ENCODE measurements at places on chromosomes 5 and 9.
A peak's percentile ranks its signal among the peaks of the same experiment; 100 is the strongest.

- no peak for DNase-seq
Observed at GRCh38 chr9:134778841-134779411, 101.7 kb upstream of the FCN2 start.

DNA sequence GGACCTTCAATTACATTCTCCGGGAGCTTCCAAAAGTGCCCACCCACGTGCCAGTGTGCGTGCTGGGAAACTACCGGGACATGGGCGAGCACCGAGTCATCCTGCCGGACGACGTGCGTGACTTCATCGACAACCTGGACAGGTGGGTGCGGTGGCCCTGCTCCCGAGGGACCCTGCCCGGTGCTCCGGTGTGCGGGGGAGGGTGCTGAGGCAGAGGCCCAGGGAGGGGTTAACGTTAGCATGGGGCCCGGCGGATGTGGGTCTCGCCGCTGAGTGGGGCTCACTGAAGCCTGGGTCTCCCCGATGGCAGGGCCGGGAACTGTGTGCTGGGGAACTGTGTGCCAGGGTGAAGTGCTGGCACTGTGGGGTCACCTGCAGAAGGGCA is 10.6 kb upstream of the AJM1 start:
- no peak for DNase-seq

GRCh38 chr9:13264788-13265187 is 14.7 kb downstream of the MPDZ start:
- DNase-seq: no peak

DNA sequence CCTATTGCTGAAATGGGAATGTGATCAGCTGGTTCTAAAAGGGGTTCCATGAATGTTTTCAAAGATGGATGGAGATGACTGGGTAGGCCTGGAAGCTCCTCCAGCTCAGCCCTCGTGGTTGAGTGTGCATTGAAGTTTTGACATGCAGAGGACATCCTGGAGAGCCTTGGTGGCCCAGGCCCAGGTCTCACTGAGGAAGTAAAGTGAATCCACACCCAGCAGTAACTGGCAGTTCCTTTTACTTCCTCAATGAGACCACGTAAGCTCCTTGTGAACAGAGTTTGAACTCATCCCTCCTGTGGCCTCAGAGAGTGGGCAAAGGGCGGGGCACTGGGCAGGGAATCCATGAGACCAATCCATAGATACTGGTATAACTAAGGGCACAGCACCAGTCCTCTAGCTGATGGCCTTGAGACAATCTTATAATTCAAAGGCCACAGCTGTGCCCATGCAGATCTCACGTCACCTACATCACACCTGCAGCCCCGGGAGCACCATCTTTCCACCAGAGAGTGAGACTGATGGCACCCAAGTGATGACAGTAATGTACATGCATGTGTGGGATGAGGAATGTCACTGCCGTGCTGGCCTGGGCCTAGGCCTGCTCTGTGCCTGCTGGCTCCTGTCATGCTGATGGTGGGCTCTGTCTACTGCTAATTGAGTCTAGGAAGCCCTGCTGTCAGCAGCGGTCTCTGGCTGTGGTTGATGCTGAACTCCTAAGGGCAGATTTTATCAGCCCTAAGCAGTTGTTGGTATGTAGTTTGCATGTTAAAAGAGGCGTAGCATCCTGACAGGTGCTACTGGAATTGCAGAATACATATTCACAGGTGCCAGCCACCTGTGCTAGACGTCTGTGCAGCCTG is 257.8 kb downstream of the FSTL4 start:
- DNase-seq: no peak

GRCh38 chr9:7739595-7739994 is 60.0 kb downstream of the DMAC1 start:
- no peak for DNase-seq

DNA sequence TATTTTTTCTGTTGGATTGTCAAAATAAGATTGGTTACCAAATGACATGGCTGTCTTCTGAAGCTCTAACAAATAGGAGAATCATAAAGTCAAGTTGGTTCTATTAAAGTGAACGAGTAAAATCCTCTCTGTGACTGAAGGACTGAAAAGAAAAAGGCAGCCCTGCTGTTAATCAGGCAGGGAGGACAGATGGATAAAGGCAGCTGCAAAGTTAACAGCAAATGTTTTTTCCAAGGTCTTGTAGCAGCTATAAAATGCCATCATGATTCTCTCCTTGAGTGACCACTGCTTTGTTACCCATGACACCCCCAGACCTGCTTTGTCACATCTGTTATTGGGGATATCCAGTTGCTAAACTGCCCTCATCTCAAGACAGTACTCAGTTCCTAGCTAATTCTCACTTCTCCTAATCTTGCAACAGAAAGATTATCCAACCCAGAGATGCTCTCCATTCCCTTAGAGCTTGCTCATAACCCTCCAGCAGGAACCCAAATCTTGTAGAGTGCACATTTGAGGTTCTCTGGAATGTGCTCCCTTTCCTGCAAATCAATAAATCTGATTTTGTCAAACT is 89.7 kb upstream of the PARP8 start:
- no peak for DNase-seq

GRCh38 chr5:116646611-116647289 is 72.1 kb upstream of the SEMA6A start:
- no peak for DNase-seq

DNA sequence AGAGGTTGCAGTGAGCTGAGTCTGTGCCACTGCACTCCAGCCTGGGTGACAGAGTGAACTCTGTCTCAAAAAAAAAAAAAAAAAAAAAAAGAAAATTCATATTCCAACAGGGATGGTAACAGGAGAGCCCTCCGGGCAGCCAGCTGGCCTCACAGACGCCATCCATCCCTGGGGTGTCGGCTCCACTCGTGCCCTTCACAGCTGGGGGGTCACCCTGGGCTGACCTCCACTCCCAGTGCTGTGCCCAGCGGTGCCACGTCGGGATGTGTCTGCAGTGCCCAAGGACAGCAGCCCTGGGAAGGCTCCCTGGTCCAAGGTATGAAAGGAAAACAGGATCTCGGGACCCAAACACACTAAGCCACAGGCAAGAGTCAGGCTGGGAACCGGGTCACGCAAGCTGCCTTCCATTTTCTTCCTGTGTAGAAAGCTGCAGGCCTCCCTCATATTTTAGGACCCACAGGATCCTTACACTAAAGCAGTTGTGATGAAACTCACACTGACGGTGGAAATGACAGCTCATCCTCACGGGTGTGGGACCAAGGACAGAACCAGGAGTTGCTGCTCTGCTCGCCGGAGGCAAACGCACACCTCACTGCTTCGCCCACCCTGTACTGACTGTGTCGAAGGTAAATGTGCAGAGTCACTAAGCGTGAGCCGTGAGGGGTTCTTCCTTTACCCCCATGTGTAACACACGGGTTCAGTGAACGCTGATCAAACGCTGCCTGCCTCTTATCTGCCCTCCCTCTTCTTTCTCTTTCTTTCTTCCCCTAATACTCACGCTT is 5.3 kb downstream of the SLC12A7 start:
- peak; percentile 18 for DNase-seq

GRCh38 chr5:57174890-57175510 is 1.1 kb downstream of the GPBP1 start:
- no peak for DNase-seq

DNA sequence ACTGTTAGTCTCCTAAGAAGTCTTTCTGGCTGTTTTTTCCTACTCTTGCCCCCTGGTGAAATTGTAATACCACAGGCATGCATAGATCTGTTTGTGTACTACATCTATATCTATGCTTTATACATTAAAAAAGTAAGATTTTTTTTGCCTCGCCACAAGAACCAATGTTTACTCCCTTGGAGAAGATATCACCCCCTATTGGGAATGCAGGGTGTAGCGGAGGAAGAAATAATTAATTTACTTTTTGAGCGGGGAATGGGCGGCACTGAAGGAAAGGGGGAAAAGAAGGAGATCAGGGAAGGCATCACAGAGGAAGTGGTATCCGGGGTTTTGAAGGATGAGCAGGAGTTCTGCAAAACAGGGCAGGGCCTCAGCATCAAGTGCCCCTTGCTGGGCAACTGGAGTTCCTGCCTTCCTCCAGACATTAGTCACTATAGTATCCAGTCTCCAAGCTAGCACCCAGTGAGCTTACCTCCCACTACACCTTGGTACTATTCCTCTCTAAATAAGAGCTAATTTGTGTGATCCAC is 134.9 kb downstream of the GABBR2 start:
- no peak for DNase-seq

- DNase-seq: no peak
Observed at GRCh38 chr5:156802501-156802900, 47.6 kb upstream of the PPP1R2B start.

GRCh38 chr5:149437391-149438040 is 58.4 kb upstream of the IL17B start:
- DNase-seq: no peak

DNA sequence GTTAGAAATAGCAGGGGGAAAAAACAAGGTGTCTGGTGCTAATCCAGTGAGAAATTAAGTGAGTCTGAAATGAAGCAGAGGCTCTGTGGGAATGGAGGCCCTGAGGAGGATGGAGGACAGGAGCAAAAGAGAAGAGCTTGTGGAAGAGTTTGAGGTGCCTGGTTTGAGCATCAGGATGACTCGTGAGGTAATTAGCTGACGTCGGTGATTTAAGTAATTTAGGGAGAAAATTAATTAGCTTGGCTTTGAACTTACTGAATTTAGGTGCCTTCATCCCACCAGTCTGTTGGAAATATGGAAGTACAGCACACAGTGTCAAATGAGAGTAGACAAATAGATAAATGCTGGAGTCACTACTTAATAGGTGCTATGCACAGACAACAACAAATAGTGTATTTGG is 103.0 kb upstream of the CDH6 start:
- no peak for DNase-seq

- DNase-seq: no peak
Observed at GRCh38 chr9:68626526-68626925, 78.5 kb upstream of the PIP5K1B start.

- DNase-seq: no peak
Observed at GRCh38 chr9:138051586-138052321, 174.2 kb downstream of the CACNA1B start.

GRCh38 chr9:128257086-128257825 is 18.6 kb downstream of the GOLGA2 start:
- no peak for DNase-seq

DNA sequence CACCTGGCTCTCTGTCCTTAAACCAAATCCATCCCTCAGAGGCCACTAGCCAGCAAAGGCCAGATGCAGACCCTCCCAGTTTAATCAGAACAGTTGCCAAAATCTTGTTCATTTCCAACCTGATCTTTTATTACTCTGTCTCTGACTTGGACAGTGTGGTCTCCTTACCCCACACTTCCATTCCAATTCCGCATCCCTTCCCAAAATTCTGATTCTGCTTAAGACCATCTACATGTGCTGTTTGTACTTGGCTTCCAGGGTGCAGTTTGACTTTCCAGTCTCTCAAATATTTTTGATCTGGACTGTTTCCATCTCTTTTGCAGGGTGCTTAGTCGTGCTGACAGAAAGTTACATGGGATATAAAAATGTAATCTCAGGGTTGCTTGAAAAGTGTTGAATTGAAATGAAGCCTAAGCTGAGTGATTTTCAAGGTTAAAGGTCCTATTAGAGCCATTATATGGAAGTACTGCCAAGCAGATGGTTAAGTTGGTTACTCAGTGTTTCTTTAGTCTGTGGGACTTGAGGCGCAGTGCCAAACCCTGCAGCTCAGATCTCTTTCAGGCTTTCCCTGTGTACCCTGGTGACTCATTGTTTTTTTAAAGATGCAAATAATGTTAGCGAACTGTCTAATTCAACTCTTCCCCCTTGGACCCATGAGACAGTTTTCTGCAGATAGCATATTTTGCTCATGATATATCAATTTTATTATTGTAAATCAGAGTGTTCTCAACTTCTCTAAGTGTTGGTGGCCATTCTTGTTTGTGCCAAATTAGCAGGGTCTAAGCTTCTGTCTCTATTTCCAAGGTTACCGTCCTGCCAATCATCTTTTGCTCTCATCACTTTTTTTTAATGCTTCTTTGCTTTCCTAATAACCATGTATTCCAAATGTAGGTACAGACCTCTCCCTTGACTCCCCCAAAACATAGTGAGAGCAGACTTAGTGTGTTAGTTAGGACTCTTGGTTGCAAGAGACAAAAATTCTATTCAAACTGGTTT is 18.2 kb upstream of the DCP2 start:
- peak; percentile 13 for DNase-seq

DNA sequence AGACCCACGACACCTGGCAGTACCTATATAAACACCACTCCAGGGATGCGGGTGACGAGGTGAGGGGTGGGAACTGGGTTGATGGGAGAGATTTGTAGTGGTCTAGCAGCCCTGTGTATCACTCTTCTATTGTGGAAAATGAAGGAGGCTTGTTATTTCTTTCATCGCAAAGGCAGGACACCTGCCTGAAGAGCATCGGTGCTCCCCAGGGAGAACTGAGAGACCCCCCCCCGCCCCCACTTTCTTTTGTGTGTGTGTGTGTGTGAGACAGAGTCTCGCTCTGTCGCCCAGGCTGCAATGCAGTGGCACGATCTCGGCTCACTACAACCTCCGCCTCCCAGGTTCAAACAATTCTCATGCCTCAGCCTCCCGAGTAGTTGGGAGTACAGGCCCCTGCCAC is 8.3 kb upstream of the WDR5 start:
- DNase-seq: no peak

- DNase-seq: no peak
Observed at GRCh38 chr5:5014586-5015235, 125.4 kb upstream of the ADAMTS16 start.

- no peak for DNase-seq
Observed at GRCh38 chr5:4533457-4534105, 606.5 kb upstream of the ADAMTS16 start.

DNA sequence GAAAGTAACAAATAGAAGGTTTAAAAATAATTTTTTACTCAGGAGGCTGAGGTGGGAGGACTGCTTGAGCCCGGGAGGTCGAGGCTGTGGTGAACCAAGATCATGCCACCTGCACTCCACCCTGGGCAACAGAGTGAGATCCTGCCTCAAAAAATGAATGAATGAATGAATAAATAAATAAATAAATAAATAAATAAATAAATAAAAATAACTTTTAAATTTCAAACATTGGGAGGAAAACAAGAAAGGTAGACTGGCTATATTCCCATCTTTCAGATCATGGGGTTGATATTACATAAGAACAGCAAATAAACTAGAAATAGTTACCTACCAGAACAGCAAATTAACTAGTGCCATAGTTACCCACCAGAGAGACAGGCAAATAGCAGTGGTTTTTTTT is 75.7 kb downstream of the LHX2 start:
- DNase-seq: no peak

DNA sequence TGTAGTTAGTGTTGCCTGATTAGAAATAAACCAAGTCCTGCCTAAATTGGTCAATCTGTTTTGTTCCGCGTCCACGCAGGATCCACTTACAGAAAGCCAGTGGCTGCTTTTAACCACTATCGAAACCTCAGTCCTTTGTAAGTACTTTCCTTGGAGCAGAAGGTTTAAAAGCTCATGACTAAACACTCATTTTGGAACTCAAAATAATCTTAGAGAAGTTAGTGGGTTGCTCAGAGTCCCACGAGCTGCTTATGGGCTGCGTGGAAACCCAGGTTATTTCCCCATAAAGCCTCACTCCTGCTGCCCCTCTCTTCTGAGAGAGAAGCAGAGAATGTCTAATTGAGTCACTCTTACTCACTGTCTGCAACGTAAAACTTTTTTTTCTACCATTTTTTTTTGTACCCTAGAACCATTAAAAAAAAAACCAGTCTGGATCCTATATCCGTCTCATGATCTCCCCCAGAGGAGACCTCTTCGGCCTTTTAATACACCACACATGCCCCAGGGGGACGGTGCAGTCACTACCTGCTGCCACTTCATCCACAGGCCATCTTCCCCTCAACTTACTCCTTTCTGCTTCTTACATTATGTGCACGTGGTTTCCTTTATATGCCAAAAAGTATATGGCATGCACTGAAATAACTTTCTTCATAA is 7.6 kb downstream of the BASP1 start:
- no peak for DNase-seq

GRCh38 chr5:169576181-169576598 is 7.4 kb upstream of the SPDL1 start:
- no peak for DNase-seq

- no peak for DNase-seq
Observed at GRCh38 chr9:81549500-81550206, 139.7 kb downstream of the TLE1 start.

Measured in stimulated activated CD4-positive, alpha-beta T cell treated with anti-CD3 and anti-CD28 coated beads, Interleukin-4, amount 100 ng/mL, for 1 hour (primary cell).